Activated gamma-delta T cell treated with Interleukin-2 at 50 U/mL for 16 hours (primary cell): ENCODE measurements at places on chromosomes 5 and 9.

DNA sequence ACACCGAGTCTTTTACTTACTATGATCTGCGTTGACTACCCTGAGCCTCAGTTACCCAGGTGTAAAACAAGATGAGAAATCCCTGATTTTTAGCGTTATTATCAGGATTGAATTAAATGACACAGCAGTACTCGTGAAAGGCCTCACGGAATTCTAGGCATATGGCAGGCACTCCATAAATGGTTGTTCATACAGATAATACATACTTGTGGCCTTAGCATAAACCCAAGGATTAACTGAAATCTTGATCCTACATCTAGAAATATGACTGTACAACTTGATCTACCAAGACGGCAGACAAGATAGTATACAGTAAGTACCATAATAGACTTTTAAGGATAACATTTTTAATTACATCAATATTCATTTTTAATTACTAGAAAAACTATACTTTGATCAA lies 409.8 kb downstream of the BNC2 start:
- no peak for DNase-seq

GRCh38 chr5:150579462-150580400 lies 60.7 kb upstream of the SYNPO start:
- DNase-seq: no peak

DNA sequence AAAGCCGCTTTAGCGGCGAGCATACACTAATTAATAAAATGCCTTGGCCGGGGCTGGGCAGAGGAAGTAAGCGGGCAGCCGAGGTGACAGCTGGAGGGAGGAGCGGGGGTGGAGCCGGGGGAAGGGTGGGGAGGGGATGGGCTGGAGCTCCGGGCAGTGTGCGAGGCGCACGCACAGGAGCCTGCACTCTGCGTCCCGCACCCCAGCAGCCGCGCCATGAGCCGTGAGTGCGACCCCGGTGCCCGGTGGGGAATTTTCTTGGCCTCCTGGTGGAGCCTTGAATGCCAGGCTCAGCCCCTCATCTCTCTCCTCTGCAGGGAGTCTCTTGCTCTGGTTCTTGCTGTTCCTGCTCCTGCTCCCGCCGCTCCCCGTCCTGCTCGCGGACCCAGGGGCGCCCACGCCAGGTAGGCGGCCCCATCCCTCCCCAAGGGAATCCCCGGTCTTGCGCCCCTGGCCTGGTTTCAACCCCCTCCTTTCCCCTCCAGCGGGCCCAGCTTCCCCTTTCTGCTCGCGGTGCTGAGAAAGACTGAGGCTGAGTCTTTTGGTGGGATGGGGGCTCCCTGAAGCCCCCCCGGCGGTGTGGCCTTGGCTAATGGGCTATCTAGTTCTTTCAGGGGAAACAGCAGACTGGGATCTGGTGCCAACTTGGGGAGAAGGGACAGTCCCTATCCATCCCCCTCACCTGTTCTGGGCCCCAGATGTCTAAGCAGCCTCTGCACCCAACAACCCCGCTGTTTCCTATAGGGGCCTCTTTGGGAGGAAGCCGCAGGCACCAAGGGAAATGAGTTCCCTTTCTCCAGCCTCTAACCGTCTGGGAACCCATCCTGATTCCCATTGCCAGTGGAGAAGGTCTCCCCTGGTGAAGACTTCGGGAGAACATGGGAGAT lies at the start of gene PTGS1:
Gene PTGS1, plus strand, starts transcription at position 156 of the 887 bp plus-strand sequence. Its CDS starts 61 bp downstream, at position 217.
- DNase-seq: no peak

DNA sequence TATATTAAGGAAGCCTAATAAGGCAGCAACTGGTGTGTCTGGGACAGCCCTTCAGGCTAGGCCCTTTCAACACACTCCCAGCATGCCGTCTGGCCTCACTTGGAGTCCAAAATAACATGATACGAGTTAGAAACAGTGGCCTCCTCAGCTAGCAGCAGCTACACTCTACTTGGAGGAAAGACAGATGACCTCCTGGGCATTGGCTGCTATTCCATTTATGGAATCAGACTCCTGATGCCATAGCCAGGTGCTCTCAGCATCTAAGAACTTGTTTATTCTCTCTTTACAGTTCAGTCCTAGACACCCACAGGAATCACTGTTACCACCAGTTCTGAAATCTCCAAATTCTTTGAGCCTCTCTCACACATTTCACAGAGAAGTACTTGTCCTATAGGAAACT lies 31.8 kb downstream of the RUSC2 start:
- no peak for DNase-seq

DNA sequence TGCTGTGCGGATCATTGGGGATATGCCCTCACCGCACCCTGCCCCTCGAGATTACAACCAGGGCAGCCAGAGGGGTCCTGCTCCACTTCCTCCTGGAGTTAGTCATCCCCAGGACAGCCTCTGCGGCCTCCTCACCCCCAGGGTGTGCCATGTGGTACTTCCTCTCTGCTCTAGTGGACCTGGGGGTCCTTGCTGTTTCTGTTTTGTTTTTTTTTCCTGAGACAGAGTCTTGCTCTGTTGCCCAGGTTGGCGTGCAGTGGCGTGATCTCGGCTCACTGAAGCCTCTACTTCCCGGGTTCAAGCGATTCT lies 5.2 kb upstream of the FCN1 start:
- no peak for DNase-seq

GRCh38 chr9:89603767-89604665 lies 796 bp upstream of the GADD45G start:
- no peak for DNase-seq

DNA sequence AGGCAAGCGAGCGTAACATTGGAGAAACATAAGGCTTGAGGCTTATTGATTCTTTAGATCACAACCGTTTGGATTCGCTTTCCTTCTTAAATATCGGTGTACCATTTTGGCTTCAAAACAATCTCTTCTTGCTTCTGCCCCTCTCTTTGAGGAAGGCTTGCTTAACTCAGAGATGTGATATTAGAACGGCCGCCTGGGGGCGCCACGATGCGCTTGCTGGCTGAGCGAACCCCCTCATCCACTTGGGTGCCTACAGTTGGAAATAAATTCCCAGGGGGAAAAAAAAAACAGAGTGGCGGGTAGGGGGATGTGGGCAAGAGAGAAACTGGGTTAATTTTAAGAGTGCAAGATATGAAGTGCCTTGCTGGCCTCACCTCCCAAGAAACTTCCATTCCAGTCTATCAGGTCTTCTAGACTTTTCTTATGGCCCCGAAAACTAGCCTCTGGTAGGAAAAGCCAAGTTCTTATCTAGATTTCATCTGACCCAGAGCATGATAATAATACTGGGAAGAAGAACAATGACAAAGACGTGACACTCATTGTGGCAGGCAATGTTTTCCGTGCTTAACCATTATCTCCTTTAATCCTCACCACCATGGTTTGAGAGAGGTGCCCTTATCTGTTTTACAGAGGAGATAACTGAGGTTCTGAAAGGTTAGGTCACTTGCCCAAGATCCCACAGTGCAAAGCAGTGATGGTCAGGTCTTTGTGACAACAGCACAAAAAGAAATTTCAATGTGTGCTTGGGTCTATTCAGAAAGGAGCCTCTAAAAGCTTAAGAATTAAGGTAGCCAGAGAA lies 115.8 kb downstream of the DPYSL3 start:
- DNase-seq: no peak

DNA sequence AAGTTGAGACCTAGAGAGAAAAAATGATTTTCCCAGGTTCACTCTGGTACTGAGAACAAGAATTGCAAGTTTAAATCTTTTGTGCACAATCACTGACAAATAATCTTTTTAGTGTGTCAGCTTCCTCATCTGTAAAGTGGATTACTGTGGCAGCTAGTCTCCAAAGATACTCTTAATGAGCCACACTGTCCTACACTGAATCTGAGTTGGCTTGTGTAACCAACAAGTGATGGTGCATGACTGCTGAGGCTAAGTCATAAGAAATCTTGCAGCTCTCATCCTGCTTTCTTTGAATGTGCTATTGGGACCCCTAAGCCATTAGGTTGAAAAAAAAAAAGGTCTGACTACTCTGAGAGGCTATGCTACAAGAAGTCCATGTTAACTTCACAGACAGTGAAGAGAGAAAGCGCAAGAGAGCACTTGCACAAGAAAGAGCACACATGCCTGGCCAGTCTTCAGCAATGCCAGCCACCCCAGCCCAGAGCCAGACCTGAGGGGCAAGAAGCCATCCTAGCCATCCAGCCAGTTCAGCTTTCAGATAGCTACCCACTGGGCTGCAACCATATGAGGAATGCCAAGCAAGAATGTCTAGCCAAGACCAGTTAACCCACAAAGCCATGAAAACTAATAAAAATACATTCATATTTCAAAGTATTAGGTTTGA lies 419.4 kb downstream of the RAB3C start:
- no peak for DNase-seq

- no peak for DNase-seq
Measured at GRCh38 chr5:62211405-62211804, 94.6 kb upstream of the KIF2A start.
